Uterus (tissue), 4 donors: ENCODE measurements at places on chromosomes 2 and 18.

DNA sequence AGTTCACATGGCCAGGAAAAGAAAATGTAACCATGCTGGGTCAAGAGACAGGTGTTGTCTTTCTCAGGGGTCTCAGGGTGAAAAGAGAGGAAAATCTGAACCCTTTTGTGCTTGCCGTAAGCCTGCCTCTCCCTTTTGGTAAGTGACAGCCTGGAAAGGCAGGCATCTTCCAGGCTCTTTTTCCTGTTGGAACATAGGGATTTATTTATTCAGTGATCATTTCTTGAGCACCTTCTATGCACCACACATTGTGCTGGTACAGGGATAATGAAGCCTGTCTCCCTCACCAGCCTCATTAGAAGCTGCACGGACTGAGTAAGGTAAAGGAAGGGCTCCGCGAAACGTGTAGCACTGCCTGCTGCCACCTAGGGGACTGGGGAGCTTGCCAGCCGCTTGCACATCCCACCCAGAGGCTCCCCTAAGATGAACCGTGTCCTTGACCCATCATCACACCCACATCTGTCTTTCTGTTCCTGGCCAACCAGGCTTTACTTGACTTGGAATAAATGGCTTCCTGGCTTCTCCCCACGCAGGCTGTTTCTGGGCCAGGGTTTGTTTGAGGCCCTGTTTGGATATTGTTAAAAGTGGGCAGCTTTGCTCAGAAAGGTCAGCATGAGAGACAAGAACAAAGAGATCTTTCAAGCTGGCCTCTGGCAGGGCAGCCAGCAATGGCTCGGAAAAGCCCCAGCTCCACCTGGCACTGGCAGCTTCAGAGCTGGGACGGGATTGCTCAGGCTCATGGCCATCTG, 73.3 kb upstream of the MCFD2 start:
- DNase-seq, result no peak

- DNase-seq, result no peak
Measured at GRCh38 chr2:173028671-173029070, 47.0 kb upstream of the MAP3K20 start.

DNA sequence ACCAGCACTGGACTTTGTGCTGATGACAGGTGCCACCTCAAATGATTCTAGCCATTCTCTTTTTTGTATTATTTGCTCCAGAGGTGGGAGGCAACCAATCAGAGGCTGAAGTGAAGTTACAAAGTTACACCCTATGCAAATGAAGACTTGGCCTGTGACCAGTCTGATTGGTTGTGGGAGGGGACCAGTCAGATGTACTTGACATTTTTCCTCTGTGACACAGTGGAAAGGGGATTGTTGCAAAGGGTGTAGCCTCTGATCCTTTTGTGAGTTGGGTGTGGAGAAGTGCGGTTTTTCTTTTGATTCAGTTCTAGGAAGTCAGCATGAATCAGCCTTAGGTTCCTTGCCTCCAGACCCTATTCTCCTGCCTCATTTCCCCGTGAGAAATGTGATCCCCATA, 244.0 kb downstream of the ARL6IP6 start:
- no peak for DNase-seq

DNA sequence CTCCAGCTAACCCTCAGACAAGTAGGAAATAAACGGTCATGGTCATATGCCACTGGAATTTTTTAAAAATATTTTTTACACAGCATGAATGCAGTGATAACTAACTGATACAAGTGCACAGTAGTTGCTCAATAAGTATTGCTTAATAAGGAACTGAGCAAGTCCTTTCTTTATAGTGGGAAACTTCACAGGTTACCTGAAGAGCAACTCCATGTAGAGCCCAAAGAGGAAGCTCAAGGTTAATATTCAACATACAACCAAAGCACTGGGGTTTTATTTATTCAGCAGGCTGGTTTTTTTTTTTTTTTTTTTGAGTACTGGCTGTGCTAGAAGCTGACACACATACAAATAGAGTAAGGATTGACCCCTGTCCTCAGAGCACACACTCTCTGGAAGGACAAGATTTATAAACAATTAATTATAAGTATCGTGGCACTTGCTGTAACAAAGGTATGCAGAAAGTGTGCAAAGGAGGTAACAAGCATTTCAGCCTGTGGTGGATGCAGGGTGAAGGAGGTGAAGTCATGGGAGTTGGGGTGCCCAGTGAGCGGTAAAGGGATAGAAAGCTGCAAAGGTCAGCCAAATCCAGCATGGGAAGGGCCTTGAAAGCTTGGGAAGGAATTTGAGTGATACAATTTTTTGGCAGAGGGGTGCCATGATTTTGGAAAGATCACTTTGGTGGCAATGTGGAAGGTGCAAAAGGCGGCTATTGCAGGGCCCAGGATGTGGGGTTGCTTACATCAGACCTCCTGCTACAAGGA, 52.7 kb downstream of the ATOH8 start:
- no peak for DNase-seq

DNA sequence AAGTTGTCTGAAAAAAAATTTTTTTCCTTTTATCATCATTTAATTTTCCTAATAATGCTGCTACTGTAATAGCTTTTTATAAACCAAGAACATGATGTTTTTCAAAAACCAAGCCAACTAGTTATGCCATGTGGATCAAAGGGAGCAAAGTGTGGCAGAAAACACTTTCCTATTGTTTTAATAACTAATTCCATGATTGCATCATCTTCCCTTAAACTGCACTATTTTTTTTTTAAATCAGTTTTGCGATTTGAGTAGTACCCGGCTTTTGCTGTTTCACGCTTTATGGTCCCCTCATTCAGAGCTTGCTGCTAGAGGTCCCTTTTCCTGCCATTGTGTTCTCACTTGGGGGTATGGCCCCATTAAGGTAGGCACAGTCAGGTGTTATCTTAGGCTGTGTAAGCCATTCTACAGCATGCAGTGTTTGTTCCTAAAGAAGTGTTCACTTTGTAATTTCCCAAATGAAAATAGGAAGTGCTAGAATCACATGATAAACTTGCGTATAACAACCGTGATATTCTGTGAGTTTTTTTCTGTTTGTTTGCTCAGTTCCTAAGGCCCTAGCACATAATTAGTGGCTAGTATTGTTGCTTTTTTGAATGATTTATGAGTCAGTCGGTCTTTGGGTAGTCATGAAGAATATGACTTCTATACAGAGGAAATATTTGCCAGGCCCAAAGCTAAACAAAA, 225.8 kb downstream of the PTGR3 start:
- no peak for DNase-seq

GRCh38 chr2:215461836-215462532, 26.1 kb upstream of the FN1 start:
- DNase-seq, result no peak

- DNase-seq, result no peak
Measured at GRCh38 chr2:188884046-188884445, 90.1 kb upstream of the COL3A1 start.

DNA sequence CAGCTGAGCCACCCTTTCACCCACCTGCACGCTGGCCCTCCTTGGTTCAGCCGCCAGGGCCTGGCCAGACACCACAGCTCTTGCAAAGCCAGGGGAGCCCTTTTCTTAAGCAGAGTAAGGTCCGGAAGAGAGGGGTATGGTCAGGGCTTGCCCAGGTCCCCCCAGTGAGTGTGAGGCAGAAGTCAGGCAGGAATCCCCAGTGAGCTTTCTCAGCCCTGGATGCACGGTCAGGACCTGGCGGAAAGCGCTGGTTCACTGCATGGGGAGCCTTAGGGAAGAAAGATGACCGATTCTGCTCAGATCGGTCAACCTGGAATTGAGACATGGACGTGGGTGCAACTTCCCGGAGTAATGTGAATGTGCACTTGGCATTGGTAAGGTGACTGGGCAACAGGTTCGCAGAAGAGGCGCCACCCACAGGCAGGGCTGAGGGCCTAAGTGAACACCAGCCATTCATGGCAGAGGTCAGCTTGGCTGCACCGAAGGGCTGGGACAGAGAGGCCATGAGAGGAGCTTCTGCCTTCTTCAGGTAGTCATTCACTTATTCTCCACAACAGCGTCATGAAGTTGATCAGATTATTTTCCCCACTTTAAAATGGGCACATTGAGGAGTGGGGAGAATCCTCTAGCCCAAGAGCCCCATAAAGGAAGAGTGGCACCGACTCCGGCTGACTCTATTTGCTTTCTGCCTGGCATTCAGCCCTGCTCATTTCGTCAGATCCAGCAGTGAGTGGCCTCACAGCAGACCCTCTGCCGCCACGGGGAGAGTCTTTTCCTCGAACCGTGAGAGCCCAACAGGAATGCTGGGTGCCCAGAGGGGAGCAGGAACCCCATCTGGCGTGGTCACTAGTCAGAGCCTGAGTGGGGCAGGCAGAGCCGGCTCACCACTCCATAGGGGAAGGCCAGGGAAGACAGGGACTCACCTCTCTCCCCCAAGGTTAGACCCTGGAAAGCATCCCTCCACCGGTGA, 35.8 kb downstream of the SCTR start:
- no peak for DNase-seq

- DNase-seq, result no peak
Measured at GRCh38 chr2:9331704-9332103, 91.6 kb downstream of the ITGB1BP1 start.

GRCh38 chr2:166000401-166000800, 46.8 kb upstream of the TTC21B start:
- DNase-seq, result no peak

DNA sequence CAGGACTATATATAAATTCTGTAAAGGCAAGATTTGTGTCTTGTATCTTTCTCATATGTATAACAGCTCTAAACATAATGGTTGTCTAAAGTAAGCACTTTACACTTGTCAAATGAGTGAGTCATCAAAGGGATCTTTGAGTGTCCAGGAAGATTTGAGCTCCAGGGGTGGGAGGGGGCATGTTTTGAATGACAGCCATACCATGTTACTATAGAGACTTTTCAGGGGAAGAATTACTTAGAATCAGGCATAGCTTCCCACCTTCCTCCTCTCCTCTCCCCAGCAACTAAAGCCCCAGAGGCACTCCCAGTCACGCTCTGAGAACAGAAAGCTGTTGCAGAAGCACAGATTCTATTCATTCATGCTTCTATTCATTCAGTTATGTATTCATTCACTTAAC, 65.8 kb upstream of the ALK start:
- DNase-seq, result no peak

GRCh38 chr2:143026411-143027054, 102.7 kb upstream of the ARHGAP15 start:
- DNase-seq, result no peak

DNA sequence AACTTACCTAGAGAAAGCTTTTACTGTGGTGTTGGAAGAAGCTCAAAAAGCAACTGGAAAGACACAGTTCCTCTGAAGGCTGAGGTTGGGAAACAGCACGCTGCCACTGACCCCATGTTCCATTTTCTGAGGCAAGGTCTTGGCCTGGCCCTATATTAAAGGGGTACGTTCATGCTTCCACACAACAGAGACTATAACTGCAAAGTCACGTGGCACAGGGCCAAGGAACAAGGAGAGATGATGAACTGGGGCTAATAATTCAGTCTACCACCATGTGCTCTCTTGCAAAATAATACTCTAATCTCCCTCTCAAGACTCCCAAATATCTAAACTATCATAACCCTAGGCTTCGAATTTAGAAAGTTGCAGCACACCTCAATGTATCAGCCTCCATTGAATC, 381.6 kb downstream of the DSEL start:
- no peak for DNase-seq

DNA sequence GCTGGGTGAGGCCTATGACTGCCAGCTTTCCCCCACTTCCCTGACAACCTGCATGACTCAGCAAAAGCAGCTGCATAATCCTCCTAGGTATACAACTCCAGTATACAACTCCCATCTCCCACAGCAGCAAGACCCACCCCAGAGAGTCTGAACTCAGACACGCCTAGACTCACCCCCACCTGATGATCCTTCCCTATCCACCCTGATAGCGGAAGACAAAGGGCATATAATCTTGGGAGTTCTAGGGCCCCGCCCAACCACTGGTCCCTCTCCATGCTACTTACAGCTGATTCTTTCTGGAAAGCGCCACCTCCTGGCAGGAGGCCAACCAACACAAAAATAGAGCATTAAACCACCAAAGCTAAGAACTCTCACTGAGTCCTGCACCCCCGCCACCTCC, 296.5 kb downstream of the DCC start:
- DNase-seq, result no peak

GRCh38 chr2:78592491-78592890, 433.0 kb upstream of the REG3G start:
- DNase-seq, result no peak

- no peak for DNase-seq
Measured at GRCh38 chr2:231084565-231084964, 27.9 kb downstream of the PSMD1 start.

GRCh38 chr2:240519396-240520129, 38.2 kb downstream of the ANKMY1 start:
- no peak for DNase-seq

- DNase-seq, result no peak
Measured at GRCh38 chr2:8402222-8402621, 279.6 kb upstream of the ID2 start.

DNA sequence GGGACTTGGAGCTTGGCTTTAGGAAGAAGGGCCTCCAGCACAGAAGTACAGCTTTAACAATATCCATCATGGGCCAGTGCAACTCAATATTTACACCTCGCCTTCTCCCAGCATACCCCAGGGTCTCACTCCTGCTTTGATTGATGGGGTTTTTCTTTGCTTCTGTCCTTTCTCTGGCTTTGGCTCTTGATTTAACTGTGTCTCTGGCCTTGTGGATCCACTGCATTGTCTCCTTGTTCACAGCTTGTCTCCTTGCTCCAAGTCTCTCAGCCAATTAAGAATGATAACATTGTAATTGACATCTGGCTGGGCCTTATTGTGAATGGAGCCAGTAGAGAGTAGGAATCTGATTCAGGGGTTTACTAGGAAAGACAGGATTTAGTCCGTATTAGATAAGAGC, 1019.5 kb downstream of the TMEM182 start:
- DNase-seq, result no peak

GRCh38 chr18:43634994-43635393, 357.7 kb upstream of the SYT4 start:
- DNase-seq, result no peak

- DNase-seq, result no peak
Measured at GRCh38 chr2:144984038-144984437, 464.1 kb upstream of the ZEB2 start.

GRCh38 chr2:229869226-229869625, 52.6 kb downstream of the TRIP12 start:
- no peak for DNase-seq

DNA sequence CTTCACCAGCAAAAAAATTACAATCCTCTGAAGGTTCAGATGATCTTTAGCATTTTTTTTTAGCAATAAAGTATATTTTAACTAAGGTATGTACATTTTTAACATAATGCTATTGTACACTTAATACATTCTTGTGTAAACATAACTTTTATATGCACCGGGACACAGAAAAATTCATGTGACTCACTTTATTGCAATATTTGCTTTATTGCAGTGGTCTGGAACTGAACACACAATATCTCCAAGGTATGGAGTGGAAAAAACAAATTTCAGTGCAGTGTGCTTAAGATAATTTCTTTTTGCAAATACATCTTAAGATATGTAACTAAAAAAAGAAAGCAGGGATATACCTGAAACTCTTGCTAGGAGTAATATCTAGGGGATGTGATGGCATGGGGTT, 5.1 kb upstream of the TWSG1 start:
- no peak for DNase-seq
